Liver (tissue), 10 donors: ENCODE measurements at places on chromosomes 11 and 22.

- DNase-seq, result no peak
- no peaks in the 10 kb centered on the region for H3K27me3 ChIP-seq
- no peak overlapping the region for H3K4me3 ChIP-seq
Measured at GRCh38 chr11:108669286-108669685, 4.4 kb downstream of the DDX10 start.

GRCh38 chr11:128453444-128454336, 133.7 kb downstream of the ETS1 start:
- H3K4me1 ChIP-seq, result peaks cover 3% of the 10 kb centered on the region
- H3K4me3 ChIP-seq, result no peak overlapping the region
- no peak for DNase-seq
- H3K27ac ChIP-seq, result peak overlapping the region; percentile 68

GRCh38 chr11:104191124-104191523, 27.2 kb upstream of the PDGFD start:
- H3K27ac ChIP-seq, result no peak overlapping the region
- no peak overlapping the region for H3K4me3 ChIP-seq
- DNase-seq, result no peak
- H3K36me3 ChIP-seq, result no peaks in the 10 kb centered on the region

DNA sequence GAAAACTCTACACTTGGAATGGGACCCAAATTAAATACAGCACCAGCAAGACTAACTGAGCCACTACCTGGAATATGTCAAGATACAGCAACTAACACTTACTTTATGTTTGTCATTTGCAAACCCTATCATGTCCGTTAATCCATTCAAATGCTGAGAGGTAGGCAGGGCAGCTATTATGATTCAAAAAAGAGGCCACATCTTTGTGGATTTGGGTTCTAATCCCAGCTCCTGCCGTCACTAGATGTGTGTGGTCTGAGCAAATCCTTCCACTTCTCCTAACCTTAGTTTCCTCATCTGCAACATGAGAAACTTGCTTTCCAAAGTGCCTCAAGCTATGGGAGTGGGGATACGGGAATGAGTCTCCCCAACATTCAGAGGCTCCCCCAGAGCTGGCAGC, 24.2 kb downstream of the FLI1 start:
- H3K27me3 ChIP-seq, result no peaks in the 10 kb centered on the region
- H3K4me1 ChIP-seq, result peaks cover 6% of the 10 kb centered on the region
- H3K36me3 ChIP-seq, result no peaks in the 10 kb centered on the region
- H3K27ac ChIP-seq, result peak overlapping the region; percentile 49
- no peak for DNase-seq
- no peak overlapping the region for H3K4me3 ChIP-seq

GRCh38 chr11:59218893-59219292, 6.2 kb upstream of the MPEG1 start:
- no peaks in the 10 kb centered on the region for H3K27me3 ChIP-seq
- DNase-seq, result no peak
- H3K4me3 ChIP-seq, result no peak overlapping the region
- no peak overlapping the region for H3K27ac ChIP-seq
- H3K36me3 ChIP-seq, result no peaks in the 10 kb centered on the region

DNA sequence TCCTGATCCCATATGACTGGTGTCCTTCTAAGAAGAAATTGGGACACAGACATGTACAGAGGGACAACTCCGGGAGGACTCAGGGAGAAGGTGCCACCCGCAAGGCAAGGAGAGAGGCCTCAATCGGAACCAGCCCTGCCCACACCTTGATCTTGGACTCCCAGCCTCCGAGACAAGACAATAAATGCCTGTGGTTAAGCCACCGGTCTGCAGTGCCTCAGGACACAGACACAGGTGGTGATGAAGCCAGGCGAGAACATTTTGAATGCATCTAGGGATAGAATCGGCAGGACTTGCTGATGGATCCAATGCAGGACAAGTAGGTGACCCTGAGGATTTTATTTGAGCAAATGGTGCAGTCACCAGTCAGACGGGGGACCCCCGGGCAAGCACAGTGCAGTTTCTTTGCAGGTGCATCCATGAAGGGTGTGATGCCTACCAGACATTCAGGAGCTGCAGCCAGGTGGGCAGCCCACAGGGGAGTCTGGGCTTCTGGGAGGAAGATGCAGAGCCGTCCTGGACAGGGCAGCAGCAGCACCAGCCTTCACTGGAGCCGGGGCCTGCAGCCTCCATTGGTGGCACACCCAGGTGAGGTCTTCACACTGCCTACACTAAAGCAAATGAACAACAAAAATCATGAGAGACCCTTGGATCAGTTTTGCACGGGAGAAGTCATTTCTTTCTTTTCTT, 20.2 kb upstream of the SEPTIN5 start:
- no peaks in the 10 kb centered on the region for H3K36me3 ChIP-seq
- no peak overlapping the region for H3K27ac ChIP-seq
- H3K4me1 ChIP-seq, result no peaks in the 10 kb centered on the region
- peaks cover 4% of the 10 kb centered on the region for H3K27me3 ChIP-seq
- DNase-seq, result no peak
- no peak overlapping the region for H3K4me3 ChIP-seq

- no peaks in the 10 kb centered on the region for H3K27me3 ChIP-seq
- no peak for DNase-seq
- H3K27ac ChIP-seq, result peak overlapping the region; percentile 78
- H3K36me3 ChIP-seq, result peaks cover 18% of the 10 kb centered on the region
Measured at GRCh38 chr11:121552154-121552553, 99.4 kb upstream of the SORL1-AS1 start.

- H3K27ac ChIP-seq, result no peak overlapping the region
- no peaks in the 10 kb centered on the region for H3K36me3 ChIP-seq
Measured at GRCh38 chr11:82826526-82826925, 73.7 kb downstream of the PRCP start.

DNA sequence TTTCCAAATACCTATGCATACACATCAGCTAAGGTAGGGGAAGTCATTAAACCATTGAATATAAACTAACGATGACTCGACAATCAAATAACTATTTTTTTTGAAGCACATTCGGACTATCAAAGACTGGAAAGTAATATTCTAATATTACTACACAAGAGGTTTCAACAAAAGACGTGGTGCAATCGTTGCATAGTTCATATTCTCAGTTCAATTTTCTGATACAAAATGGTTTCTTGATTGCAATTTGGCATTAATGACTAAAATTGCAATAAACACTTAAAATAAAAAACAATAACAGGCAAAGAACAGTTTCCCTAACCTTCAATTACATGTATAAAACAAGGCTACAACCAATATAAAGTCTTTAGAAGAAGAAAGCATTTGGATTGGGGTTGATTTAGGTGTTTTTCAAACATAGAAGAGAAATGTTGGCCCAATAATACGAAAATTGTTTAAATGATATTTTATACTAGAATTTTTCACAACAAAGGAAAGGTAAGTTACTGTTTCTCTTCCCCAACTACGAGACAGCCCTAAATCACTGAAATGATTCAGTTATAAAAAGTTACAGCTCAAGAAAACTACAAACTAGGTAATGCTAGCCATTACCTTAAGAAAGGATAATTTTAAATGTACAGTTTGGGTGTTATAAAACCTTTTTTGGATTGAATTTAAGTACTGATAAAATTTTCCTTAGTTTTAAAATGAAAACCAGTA, 17.6 kb downstream of the BLID start:
- H3K4me1 ChIP-seq, result no peaks in the 10 kb centered on the region
- H3K27ac ChIP-seq, result no peak overlapping the region
- no peaks in the 10 kb centered on the region for H3K27me3 ChIP-seq
- H3K4me3 ChIP-seq, result no peak overlapping the region
- no peaks in the 10 kb centered on the region for H3K36me3 ChIP-seq

DNA sequence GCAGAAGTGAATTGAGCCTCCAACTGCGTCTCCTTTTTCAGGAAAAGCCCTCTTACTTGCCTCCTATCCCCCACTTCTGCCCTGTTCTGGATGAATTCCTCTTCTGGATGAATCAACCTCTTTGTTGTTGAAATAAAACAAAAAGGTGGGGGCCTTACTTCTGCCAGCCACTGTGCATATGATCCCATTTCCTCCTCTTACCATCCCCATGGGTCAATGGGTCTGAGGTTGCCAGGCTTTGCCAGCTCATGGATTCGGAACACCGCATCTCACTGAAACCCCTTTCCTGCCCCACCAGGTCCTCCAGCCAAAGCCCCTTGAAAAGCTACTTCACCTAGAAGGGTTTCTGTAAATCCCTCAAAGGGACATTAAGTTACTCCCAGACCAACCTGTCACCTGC, 3.7 kb upstream of the CHST1 start:
- no peak for DNase-seq
- peaks cover 2% of the 10 kb centered on the region for H3K36me3 ChIP-seq
- no peak overlapping the region for H3K27ac ChIP-seq
- no peak overlapping the region for H3K4me3 ChIP-seq

DNA sequence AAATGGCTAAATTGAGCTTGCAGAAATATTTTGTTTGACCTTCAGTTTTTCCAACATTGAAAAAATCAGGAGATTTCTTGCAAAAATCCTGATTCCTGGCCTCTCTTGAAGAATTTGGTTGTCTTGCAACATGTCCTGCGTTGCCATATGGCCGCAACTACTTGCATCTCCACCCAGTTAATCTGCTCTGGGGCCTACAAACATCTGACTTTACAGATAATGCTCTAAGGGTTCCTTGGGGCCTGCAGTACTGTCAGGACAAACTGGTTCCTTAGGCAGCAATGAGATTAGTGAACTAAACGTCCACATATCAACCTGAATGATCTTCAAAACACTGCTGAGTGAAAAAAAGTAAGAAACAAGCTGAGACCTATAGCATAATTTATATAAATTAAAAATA, 36.6 kb upstream of the FEZ1 start:
- H3K27ac ChIP-seq, result no peak overlapping the region
- no peak overlapping the region for H3K4me3 ChIP-seq
- no peaks in the 10 kb centered on the region for H3K4me1 ChIP-seq

DNA sequence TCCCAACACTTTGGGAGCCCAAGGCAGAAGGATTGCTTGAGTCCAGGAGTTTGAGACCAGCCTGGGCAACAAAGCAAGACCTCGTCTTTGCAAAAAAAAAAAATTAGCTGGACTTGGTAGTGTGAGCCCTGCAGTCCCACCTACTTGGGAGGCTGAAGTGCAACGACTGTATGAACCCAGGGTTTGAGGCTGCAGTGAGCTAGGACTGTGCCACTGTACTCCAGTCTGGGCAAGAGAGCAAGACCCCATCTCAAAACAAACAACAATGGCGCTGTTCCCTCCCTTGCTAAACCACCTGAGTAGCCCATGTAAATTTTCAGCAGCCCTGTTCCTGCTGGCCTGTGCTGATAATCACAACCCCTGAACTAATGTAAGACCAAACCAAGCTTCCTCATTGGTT, 3.1 kb downstream of the LAMTOR1 start:
- peak overlapping the region; percentile 24 for H3K27ac ChIP-seq
- H3K4me1 ChIP-seq, result peaks cover 36% of the 10 kb centered on the region
- H3K4me3 ChIP-seq, result no peak overlapping the region
- H3K27me3 ChIP-seq, result no peaks in the 10 kb centered on the region

DNA sequence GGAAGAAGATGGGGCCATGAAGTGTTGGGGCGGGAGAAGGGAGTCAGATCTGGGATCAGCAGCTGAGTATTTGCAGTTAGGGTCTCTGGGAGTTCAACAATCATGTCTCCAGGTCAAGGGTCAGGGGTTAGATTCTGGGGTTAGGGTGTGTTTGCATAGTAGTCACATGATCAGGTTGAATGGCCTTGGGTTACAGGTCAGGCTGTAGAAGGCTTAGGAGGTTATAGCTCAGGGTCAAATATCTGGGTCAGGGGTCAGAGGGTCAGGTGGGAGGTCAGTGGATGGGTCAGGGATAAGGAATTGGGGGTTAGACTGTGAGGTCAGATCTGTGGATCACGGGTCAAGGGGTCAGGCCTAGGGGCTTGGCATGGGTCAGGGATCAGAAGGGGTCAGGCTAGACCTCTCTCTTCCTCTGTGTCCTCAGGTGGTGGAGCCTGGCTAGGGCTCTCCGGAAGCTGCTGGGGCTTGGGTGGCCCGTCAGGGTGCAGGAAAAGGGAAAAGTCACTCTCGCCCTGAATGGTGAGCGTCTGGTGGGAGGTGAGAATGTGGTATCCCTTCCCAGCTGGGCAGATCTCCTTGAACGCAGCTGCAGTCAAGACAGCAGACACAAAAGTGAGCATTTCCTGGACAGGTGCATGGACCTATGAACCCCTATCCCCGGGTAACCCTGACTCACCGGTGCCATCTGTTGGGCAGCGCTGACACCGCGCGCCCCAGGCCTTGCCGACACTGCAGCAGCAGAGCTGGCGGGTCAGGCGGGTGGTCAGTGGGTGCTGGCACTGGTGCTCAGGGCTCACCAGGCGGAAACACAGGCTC, 6.4 kb downstream of the LTBP3 start:
- H3K4me1 ChIP-seq, result peaks cover 38% of the 10 kb centered on the region
- peak overlapping the region; percentile 82 for H3K27ac ChIP-seq
- no peaks in the 10 kb centered on the region for H3K36me3 ChIP-seq
- H3K27me3 ChIP-seq, result no peaks in the 10 kb centered on the region
- peak; percentile 81 for DNase-seq

- H3K27ac ChIP-seq, result peak overlapping the region; percentile 80
- H3K4me3 ChIP-seq, result no peak overlapping the region
- no peak for DNase-seq
- H3K27me3 ChIP-seq, result no peaks in the 10 kb centered on the region
- H3K4me1 ChIP-seq, result peaks cover 41% of the 10 kb centered on the region
Measured at GRCh38 chr11:48094643-48095339, 114.4 kb downstream of the PTPRJ start.

- no peak overlapping the region for H3K27ac ChIP-seq
- H3K36me3 ChIP-seq, result no peaks in the 10 kb centered on the region
- DNase-seq, result no peak
Measured at GRCh38 chr11:1913271-1914060, 6.0 kb upstream of the TNNT3 start.
